ENCODE measurements at places on chromosomes 13 and 19. TPM values are rescaled to one million over a fixed set of nuclear protein-coding genes. Genes with fewer than 3 reads are reported as not detected.

The ANKLE1 gene
- polyA plus RNA-seq = 0.38 TPM

The ZNF99 gene
- not detected for polyA plus RNA-seq

The SOX21 gene
- not detected for polyA plus RNA-seq

The CBY2 gene
- not detected for polyA plus RNA-seq

DNA sequence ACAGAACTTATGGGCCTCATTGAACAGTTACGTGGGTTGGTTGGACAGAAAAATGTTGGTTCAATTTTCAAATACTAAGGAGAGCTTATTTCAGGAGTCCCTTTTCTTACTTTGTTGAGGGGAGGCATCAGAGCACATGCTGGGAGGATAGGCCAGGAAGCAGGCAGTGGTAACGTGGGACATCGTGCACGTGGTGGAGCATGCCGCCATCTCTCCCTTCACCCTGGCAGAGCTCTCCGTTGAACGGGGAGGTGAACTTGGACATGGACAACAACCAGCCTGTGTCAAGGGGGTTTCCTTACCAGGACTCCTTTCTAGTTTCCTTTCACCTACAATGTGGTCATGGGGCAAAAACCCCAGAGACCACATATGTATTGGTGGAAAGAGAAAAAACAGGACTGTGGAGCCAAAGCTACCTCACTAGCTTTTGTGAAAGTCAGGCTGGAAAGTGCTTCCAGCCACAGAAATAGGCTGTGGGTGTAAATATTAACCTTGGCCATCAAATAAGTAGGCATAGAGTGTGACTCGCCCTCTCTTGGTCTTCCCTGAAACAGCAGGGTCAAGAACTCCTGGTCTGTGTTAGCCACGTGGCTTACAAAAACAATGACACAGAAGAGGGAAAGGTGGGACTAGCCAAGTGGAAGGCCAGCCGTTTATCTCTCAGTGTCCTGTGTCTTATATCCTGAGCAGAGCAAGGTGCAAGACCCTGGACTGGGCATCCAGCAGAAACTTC is 14.4 kb downstream of the MICOS13 start:
- DNase-seq = no peak

GRCh38 chr19:29858000-29858596 is 46.3 kb downstream of the CCNE1 start:
- no peak for DNase-seq

DNA sequence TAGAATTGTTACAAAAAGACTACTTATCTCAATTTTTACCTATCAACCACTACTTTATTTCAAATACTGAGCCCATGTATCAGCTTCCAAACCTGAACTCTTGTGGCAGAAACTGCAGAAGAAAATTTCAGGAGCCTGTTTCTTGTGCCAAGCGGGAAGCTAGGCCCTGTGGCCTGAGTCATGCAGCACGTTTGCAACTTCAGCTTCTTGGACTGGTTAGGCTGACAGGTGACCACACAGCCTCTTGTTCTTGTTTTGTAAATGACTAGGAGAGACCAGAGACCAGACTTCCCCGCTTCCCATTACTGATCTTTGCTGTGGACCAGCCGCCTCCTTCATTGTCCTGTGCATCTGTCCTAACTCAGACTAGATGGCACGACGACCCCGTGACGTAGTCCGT is 3.4 kb upstream of the LAMP1 start:
- no peak for DNase-seq

GRCh38 chr13:92044351-92044750 is 645.9 kb downstream of the GPC5 start:
- no peak for DNase-seq

- DNase-seq = no peak
Observed at GRCh38 chr13:95624020-95624419, 20.5 kb downstream of the DZIP1 start.

DNA sequence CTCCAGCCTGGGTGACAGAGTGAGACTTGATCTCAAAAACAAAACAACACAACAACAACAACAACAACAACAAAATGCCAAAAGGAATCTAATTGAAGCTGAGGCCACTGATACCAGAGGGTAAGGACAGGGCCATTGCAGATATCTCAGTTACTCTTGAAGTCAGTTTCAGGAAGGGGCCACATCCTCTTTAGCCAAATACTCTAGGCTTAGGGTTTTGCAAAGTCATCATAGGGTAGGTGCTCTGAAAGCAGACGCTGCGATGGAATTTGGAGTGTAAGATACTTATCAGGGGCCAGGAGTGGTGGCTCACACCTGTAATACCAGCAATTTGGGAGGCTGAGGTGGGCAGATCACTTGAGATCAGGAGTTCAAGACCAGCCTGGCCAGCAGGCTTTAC is 46.6 kb upstream of the UBAC2 start:
- no peak for DNase-seq

GRCh38 chr13:84031120-84031519 is 148.8 kb upstream of the SLITRK1 start:
- no peak for DNase-seq

DNA sequence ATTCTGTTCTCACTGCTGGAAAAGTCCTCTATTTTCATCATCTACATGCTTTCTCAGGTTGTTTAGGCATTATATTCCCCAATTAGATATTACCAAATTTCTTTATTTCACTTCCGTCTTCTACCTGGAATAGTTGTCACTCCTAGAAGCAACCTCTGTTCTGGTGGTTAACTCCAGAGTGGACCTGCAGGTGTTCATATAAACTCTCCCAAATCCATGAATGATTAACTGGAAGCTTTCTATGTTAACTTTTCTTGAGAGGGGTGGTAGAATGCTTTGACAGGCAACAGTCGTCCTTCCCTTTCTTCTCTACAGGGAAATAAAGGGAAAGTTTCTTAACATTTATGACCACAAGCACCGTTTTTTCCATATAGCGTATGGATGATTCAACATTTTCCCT is 48.4 kb upstream of the UFM1 start:
- DNase-seq = no peak

All from BJ (cell line).